A549 (cell line): ENCODE measurements at places on chromosomes 3 and 15.

DNA sequence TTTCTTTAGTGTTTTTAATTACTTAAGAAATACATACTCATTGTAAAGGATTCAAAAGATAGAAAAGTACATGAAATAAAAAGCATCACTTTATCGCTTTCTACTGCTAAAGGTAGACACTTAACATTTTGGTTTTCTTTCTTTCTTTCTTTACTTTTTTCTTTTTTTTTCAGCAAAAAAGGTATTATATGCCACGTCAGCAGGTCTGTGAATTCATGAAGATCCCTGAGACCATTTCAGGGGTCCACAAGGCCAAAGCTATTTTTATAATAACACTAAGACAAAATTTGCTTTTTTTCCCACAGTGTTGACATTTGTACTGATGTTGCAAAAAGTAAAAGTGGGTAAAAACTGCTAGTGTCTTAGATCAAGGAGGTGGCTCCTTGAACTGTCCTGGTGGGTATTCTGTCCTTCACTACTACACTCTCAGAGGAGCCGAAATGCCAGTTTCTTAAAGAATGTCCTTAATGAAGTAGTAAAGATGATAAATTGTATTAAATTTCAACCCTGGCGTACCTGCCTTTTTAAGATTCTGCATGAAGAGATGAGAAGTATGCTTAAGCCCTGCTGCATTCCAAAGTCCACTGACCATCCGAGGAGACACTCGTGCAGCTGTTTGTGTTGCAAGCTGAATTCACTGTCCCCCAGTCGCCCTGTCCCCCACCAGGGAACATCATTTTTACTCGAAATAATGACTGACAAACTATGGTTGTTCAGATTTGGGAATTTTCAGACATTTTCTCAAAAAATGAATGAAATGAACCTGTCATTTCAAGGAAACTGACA is 106.7 kb upstream of the PIAS1 start:
- DNase-seq: no peak

GRCh38 chr3:134126153-134126552 is 96.4 kb upstream of the SLCO2A1 start:
- DNase-seq: no peak

GRCh38 chr15:82882273-82882928 is 70.1 kb downstream of the HOMER2 start:
- DNase-seq: no peak

DNA sequence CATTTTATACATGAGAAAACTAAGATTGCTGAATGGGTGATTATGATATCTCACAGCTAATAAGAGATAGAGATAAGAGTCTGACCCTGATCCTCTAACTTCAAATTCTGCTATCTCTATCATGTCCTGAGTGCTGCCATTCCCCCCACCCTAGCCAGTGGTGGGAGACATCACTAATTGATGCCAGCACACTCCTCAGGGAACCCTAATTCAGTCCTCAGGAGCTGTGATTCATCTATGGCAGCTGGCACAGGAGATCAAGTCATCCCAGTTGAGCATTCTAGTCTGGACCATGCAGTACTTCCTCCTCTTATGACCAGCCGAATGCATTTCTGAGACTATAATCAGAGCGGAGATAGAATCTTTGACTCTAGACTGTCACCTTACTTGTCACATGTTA is 71.9 kb downstream of the SYNM start:
- no peak for DNase-seq

DNA sequence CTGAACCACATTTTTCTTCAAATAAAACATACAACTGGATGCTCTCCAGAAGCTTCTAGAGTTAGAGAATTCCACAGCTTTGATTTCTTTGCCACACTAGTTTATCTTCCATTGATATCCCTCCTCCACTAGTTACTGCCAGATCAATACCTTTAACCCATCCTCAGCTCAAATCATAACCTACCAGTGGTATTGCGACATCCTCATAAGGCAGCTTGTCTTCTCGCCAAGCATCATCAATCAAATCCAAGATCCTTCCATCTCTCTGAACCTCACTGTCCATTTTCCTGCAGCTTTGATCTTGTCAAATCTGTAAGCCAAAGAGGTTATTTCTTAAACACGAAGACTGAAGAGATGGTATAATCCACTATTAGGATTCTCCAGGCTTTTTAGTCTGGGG is 3.2 kb downstream of the ANAPC13 start:
- no peak for DNase-seq

- DNase-seq: no peak
Observed at GRCh38 chr3:153166206-153166605, 4.2 kb downstream of the RAP2B start.

DNA sequence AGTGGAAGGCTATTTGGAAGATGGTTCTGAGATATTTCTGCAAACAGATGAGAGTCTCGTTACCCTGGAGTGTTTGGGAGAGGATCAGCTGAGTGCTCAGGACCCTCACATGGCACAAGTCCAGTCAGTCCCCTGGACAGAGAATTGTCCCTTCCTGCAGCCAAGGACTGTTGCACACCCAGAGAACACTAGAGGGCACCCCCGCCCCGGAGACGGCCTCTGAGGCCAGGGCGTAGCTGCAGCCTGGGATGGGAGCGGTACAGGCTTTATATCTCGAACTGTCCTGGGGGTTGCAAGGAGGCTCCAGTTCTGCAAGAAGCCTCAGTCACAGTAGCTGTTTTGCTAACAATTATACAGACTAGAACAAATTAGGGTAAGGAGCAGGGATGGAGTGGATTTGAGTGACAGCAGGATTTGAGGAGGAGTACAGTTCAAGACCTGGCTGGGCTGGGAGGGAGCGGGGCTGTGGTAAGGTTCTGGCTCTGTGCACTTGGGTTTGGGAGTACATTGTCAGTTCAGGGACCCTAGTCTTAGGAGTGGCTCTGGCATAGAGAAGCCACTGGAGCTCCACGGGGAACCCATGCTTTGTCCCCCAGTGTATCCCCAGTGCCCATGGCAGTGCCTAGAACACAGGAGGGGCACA is 67.6 kb upstream of the HACD2 start:
- DNase-seq: peak; percentile 58

DNA sequence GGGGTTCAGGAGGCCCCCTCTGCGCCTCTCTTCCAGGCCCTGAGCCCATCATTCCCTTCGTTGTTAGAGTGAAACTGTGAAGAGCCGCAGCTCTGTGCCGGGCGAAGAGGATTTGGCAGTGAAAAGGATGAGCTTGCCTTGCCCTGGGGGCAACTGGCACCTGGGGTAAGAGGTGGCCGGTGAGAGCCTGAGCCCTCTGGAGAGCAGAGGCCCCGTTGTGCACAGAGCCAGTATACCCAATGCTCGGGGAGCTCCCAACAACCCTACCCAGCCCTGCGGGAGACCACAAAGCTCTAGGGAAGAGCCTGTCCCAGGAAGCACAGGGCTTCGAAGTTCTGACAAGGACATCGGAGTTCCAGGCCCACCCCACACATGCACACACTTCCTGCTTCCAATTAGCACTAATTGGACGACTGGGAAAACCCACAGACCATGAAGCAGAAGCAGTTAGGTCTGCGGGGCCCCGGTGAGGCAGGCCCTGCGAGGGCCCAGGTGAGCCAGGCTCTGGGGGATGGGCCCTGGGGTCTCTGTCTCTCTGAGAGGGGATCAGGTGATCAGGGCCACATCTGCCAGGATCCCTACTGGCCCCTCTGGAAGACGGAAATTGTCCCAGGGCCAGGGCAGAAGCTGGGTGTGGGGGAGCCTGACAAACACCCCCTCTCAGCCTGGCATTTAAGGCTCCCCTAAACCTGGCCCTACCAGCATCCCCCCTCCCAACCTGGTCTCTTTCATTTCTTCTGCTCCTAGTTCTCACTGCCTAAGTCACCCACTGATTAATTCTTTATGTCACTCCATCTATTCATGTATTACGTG is 27.9 kb upstream of the SFMBT1 start:
- no peak for DNase-seq

GRCh38 chr15:89128320-89129122 is 40.3 kb downstream of the ABHD2 start:
- no peak for DNase-seq

GRCh38 chr15:101120473-101120872 is 131.4 kb downstream of the CHSY1 start:
- no peak for DNase-seq

DNA sequence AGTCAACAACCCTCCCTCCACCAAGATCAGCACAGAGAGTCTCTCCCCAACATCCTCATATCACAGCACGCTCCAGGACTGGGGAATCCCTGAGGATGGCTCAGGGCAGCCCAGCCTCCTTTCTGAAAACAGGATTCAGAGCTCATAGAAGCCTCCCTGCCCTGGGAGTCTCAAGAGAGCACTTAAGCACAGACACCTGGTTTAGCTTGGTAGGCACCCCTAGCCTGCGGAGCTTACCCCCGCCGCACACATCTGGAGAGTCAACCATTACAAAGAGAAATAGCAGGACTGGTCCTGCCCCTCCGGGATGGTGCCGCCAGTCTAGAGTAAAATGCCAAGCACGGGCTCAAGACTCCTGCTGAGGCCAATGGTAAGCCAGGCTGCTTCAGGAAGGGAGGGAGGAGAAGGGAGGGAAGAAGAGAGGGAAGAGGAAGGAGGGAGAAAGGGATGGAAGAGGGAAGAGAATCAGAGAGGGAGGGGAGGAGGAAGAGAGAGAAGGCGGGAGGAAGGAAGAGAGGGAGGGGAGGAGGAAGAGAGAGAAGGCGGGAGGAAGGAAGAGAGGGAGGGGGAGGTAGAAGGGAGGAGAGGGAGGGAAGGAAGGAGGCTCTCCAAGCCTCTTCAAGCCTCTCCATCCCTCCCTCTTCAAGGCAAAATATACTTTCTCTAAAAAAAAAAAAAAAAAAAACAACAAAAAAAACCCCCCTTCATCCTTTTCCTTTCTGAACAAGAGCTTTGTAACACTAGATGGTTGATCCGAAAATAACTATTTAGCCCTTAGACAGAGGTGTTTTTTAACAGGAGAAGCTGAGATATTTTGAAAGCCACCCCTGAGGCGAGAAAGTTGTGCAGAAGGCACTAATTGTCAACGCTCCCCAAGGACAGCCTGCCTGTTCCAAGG is 278.6 kb upstream of the TLE3 start:
- DNase-seq: no peak

GRCh38 chr3:107662124-107662507 is 139.4 kb downstream of the BBX start:
- no peak for DNase-seq

DNA sequence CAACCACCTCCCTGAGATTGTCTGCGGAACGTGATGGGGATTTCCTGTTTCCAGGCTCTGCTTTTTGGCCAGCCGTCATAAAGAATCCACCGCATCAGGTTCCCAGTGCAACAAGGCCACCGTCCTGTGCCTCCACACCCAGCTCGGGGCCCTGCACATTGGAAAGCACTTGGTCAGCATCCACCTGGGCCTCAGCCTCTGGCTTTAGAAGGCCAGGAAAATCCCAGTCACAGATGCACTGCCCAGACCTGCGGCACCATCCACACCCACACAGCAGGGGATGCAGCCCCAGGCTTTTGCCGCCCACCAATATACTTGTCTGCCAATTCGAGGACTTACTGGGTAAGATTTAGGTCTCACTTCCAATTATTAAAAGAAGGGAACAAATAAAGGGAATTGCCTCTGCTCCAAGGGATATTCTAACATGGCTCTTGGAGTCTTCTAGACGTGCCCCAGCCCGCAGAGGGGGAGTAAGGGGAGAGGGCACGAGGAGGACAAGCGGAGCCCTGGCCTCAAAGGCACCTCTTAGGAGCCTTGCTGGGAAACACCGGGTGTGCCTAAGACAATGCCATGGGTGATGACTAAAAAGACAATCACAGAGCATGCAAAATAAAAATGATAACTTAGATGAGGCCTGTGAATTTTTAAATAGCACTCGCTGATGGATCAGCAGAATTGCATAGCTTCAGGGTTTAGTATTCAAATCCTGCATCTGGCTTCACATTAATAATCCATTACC is 169.2 kb downstream of the FOXP1 start:
- DNase-seq: no peak
